ENCODE measurements at places on chromosomes 3 and 15. TPM values are rescaled to one million over a fixed set of nuclear protein-coding genes. Genes with fewer than 3 reads are reported as not detected.

Gene CLSTN2
- 15.5 TPM for total RNA-seq

Gene TRPM1
- not detected for total RNA-seq

Gene TLR9
- total RNA-seq, result 0.22 TPM

Gene SLCO2A1
- total RNA-seq, result 3.4 TPM

DNA sequence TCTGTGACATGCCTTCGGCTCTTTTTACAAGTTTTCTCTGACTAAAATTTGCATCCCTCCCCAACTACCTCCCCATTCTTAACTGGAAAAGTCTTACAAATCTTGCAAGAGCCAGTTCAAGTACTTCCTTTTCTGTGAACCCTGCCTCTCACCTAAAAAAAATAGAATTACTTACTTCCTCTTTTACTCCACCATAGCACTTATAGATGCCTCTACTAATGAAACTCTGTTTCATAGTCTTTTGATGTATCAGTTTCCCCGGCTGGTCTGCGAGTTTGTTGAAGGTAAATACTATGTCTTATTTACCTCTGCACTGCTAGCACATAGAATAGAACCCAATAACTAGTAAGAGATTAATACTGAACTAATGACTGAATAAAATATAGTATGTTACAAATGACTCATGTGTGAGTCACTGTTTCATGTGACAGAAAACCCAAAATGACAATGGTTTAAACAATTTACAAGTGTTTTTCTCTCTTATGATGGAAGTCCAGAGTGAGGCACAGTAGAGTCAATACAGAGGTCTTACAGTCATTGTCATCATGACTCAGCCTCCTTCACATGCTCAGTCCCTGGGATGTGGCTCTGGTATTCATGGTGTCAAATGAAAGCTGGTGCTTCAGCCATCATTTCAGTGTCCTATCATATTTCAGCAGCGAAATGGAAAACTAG is 393.5 kb downstream of the RSL24D1 start:
- no peak for DNase-seq
- H3K4me1 ChIP-seq, result no peaks in the 10 kb centered on the region
- no peaks in the 10 kb centered on the region for H3K27me3 ChIP-seq
- H3K4me3 ChIP-seq, result no peak overlapping the region
